ENCODE measurements at places on chromosomes 6 and 20. TPM values are rescaled to one million over a fixed set of nuclear protein-coding genes. Genes with fewer than 3 reads are reported as not detected.
A peak's percentile ranks its signal among the peaks of the same experiment; 100 is the strongest.

- peak; percentile 59 for DNase-seq
These were observed 9.5 kb upstream of the PAQR8 start for GRCh38 chr6:52352239-52353018.

- no peak for DNase-seq
These were observed 136.9 kb downstream of the SASH1 start for GRCh38 chr6:148479497-148479896.

Gene TPD52L1
- total RNA-seq, result 23.6 TPM

DNA sequence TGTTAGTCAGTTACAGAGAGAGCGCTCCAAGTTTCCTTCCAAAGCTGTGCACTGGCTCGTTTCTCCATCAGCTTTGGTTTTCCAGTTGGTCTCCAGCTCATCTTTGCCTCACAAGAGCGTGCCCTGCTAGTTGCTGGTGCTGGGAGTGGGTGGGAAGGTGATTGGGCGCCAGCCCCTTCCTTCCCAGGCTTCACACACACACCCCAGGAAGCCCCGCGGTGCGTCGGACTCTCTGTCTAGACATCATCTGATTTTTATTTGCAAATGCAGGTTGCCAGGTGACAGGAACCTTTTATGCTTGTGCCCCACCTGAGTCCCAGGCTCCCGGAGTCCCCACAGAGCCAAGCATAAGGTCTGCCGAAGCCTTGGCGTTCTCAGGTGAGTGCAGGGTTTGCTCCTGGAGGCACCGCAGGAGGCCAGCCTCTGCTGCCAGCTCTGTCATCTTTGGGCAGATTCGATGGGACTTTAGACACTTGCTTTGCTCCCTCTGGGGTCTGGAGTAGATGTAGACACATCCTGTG lies 7.1 kb downstream of the IRF4 start:
- no peak for DNase-seq

GRCh38 chr6:153084393-153084792 lies 46.7 kb downstream of the RGS17 start:
- DNase-seq, result no peak

Gene WFDC12
- not detected for total RNA-seq

DNA sequence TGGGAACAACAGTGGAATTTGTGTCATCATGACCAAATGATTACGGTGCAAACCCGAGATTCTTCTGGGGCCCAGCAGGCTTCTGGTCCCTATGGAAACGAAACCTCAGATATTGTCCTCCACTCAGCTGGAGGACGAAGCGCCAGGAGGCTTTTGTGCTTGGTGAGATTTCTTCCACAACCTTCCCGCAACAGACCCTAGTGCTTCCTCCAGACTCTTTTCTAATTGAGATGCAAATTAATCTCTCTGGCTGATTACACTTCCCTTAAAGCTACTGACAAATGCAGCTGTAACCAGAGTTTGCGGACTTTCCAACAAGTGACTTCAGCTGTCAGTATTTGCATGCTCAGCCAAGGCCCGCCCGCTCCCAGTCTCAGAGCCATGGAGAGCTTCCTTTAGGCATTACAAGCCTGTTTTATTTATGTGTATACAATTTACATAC lies 96.0 kb downstream of the INSM1 start:
- no peak for DNase-seq

Gene BPIFB2
- not detected for total RNA-seq

GRCh38 chr6:40541556-40542174 lies 45.5 kb downstream of the LRFN2 start:
- no peak for DNase-seq

DNA sequence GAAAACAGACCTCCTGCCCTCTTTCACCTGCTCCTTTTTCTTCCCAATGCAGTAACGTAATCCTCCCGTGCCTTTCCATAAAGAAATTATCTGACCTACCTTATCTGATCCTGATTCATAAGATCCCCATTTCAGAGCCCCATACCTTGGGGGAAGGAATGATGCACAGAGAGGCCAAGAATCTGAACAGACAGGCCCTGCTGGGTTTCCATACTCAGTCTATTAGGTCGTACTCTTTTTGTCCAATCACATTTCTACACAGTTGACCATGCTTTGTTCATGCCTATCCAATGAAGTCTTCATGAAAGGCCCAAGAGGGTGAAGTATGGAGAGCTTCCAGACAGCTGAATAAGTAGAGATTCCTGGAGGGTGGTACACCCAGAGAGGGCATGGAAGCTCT lies 25.3 kb downstream of the SRPK1 start:
- DNase-seq, result no peak

DNA sequence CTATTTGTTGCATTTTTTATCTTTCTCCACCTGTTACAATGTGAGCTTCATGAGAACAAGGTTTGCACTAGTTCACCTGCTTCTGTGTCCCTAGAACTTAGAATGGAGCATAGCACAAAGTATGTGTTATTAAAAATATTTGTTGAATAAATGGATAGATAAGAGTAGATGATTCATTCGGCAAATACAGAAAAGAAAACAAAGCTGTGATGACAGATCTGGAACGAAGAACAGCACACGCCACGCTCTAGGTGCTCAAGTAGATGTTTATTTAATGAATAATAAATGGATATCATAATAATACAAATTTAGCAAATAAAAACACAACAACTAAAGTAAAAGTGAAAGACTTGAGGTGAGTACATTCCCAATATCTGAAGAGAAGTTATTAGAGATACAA lies 273.1 kb downstream of the HAO1 start:
- DNase-seq, result no peak

Gene TSBP1
- total RNA-seq, result not detected

GRCh38 chr6:13004601-13005000 lies 288.0 kb downstream of the PHACTR1 start:
- DNase-seq, result no peak

DNA sequence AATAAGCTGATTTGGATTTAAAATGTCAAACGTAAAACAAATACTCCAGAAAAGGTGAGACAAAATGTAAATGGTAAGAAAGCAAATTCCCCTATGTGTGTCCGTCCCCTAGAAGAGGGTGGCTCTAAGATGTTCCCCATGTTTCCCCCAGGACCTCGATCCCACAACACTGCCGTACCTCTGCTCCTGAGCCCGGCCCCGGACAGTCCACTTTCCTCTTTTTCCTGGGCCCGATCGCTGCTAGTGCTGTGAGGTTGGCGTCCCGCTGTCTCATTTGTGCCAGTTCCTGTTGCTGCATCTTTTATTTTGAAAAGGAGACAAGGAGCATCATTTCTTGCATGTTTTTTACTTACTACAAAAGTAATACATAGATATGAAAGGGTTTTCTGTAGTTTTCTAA lies 68.3 kb downstream of the TAF4 start:
- no peak for DNase-seq

GRCh38 chr6:70281923-70282311 lies 21.0 kb downstream of the COL9A1 start:
- DNase-seq, result no peak

GRCh38 chr20:5039255-5039657 lies 37.9 kb upstream of the SLC23A2 start:
- no peak for DNase-seq

DNA sequence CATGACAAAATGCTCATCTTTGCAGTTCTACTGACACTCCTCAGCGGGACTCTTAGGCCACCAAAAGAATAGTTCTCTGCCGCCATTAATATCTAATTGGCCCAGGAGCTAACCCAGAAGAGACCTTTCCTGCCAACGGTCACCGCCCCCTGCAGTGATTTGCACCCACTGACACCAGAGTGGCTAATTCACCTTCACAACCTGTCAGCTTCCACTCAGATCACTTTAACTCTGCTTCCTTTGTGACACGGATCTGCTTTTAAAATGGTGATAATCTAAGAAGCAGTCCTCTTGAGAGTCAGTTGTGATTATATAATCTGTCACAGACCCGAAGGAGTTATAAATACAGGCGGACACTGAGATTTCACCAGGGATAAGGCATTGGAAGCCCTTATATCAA lies 172.8 kb downstream of the FRK start:
- DNase-seq, result no peak

- DNase-seq, result no peak
These were observed 59.5 kb downstream of the CDC40 start for GRCh38 chr6:110239526-110240274.

GRCh38 chr20:8803065-8803464 lies 265.8 kb upstream of the PLCB4 start:
- DNase-seq, result no peak

GRCh38 chr6:163888030-163888819 lies 473.7 kb downstream of the QKI start:
- no peak for DNase-seq

- DNase-seq, result no peak
These were observed 239.5 kb upstream of the RAB32 start for GRCh38 chr6:146304181-146304580.

Gene RGL2
- 44.0 TPM for total RNA-seq

Gene ZBTB12
- total RNA-seq, result 4.8 TPM

DNA sequence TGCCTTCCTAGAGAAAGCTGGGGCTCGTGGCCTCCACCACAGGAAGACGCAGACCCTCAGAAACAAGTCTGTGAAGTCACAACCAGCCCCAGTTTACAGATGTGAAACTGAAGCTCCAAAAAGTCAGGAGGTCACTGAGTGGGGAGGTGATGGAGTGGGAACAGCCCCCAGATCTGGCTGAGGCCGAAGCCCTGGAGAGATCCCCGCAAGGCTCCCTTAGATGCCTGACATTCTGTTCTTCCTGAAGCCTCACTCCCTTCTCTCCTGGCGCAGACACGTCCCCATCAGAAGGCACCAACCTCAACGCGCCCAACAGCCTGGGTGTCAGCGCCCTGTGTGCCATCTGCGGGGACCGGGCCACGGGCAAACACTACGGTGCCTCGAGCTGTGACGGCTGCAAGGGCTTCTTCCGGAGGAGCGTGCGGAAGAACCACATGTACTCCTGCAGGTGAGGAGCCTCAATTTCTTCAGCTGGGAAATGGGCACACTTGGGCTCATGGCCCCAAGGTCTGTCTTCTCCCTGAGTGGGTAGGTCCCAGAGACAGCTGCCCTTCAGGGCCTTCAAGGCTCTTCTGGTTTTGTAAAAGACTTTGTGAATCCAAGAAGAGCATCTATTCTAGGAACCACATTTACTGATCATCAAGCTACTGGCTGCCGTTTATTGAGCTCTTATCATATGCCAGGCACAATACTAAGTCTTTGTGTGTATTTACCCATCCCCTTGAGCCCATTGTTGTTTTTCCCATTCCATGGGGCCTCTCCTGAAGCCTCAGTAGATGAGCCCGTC lies 50.5 kb downstream of the HNF4A start:
- DNase-seq, result no peak

Gene GPX5
- not detected for total RNA-seq

GRCh38 chr20:37218441-37218840 lies 39.1 kb upstream of the MROH8 start:
- no peak for DNase-seq

- no peak for DNase-seq
These were observed 49.8 kb upstream of the ERVFRD-1 start for GRCh38 chr6:11161031-11161956.

DNA sequence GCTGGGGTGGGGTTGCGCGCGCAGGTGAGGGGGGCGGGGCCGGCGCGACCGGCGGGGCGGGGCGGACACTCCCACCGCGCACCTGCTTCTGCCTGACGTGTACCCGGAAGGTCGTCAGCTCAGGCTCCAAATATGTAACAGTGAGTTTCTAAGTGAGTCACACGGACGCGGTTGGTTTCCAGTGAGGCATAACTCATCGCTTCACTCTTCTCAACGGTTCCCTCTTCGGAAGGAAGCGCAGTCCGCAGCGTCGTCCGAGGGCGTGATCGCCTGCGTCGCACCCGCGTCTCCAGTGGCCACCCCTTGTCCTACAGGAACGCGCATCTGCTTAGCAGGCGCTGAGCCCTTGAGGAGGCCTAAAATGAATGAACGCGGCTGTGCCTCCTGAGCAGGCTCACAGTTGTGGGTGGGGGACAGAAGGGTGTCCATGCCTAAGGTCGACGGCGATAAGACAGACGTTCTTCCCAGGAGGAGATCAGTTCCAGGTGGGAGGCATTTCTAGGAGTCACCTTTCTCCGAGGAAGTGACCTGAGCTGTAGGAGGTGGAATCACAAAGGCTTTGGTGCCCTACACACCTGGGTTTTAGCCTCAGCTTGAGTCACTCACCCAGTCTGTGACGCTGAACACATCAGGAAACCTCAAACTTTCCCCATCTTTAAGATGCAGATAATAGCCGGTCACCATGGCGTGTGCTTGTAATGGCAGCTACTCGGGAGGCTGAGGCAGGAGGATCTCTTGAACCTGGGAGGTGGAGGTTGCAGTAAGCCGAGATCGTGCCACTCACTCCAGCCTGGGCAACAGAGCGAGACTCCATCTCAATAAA lies 50.9 kb upstream of the EZR start:
- peak; percentile 74 for DNase-seq

DNA sequence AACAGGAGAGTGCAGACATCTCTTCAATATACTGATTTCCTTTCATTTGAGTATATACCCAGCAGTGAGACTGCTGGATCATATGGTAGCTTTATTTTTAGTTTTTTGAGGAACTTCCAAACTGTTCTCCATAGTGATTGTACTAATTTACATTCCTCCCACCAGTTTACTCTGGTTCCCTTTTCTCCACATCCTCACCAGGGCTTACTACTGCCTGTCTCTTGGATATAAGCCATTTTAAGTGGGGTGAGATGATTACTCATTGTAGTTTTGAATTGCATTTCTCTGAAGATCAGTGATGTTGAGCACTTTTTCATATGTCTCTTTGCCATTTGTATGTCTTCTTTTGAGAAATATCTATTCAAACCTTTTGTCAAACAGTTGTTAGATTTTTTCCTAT lies 64.9 kb upstream of the HMGCLL1 start:
- DNase-seq, result no peak

DNA sequence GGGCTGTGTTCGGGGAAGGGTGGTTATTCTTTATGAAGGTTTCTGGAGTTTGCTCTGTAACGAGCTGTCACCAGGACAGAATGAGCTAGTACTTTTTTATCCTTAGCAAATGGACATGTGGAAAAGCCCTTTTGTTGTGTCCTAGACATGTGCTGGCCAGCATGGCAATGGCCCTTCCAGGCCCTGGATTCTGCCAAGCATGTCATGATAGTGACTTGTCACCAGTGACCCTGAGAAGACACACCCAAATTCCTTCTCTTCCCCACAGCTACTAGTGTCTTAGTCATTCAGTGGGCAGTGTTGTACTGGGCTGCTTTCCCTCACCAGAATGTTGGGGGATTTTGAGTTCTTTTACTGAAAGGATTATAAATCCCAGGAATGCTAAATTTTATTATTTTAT lies 74.0 kb upstream of the XRN2 start:
- no peak for DNase-seq

Gene SCRT2
- total RNA-seq, result not detected

Gene KIFC1
- 7.5 TPM for total RNA-seq

- peak; percentile 40 for DNase-seq
These were observed 215.4 kb downstream of the TSHZ2 start for GRCh38 chr20:53187392-53188068.

- no peak for DNase-seq
These were observed at the start of gene SLCO4A1 for GRCh38 chr20:62642051-62642665. TSS of gene SLCO4A1 (plus strand) at chr20:62642503. CDS start at chr20:62656455, 13,952 bp downstream.

Measured in urinary bladder (tissue), 4 donors.